ENCODE measurements at places on chromosomes 6 and 20.
A peak's percentile ranks its signal among the peaks of the same experiment; 100 is the strongest.

DNA sequence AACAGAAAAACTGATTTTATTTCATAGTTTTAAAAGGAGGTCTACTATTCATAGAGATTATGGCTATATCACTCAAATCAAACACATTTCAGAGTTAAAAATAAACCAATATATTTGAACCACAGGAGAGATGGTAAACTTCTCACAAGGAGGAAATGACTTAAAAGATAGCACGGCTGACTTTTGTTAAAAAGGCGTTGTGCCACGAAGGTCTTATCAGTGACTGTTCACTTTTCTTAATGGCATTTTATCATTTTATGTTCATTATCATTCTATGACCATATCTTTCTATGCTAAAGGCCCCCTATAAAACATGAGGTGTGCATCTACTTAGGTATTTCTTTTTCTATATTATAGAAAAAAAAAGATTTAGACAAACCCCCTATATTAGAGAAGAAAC is 19.6 kb downstream of the ELOVL4 start:
- DNase-seq = no peak

GRCh38 chr6:148459238-148459637 is 116.6 kb downstream of the SASH1 start:
- no peak for DNase-seq

DNA sequence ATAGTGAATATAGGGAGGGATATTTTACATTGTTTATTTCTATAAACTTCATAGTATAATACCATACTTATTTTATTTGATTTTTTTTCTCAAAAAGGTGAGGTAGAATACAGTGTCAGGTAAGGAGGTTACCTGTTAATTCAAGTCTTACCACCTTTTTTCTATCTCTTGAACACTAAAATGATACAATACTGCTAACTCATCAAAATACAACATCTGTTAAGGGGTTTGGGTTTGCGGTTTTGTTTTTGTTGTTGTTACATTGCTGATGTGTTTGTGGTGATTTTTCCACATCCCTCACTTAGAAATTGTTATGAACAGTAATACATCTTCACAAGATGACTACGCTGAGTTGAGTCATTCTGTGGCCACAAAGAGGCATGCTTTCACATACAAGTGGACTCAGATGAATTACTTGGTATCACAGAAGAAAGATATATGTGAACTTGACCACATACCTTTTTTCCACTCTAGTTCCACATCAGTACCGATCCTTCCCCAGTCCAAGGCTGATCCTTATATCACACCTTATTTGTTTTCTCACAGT is 139.4 kb upstream of the ID4 start:
- DNase-seq = no peak

- DNase-seq = no peak
Observed at GRCh38 chr6:160273196-160273595, 14.6 kb upstream of the SLC22A2 start.

DNA sequence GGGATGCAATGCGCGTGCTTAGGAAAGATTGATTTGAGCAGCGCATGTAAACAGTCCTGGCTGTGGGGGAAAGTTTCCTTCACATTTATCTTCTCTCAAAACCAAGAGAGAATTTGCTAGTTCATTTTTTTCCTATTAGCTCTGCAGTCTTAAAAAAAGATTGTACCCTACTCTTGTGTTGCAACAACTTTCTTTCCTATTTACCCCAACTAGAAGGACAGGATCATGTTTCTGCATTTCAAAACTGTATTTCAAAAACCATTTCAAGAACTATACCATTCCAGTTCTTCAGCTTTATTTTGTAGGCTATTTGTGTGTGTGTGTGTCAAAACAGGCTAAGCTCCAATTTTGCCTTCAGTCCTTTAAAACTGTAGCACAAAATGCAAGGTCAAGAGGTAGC is 473.1 kb downstream of the KIF16B start:
- DNase-seq = no peak

DNA sequence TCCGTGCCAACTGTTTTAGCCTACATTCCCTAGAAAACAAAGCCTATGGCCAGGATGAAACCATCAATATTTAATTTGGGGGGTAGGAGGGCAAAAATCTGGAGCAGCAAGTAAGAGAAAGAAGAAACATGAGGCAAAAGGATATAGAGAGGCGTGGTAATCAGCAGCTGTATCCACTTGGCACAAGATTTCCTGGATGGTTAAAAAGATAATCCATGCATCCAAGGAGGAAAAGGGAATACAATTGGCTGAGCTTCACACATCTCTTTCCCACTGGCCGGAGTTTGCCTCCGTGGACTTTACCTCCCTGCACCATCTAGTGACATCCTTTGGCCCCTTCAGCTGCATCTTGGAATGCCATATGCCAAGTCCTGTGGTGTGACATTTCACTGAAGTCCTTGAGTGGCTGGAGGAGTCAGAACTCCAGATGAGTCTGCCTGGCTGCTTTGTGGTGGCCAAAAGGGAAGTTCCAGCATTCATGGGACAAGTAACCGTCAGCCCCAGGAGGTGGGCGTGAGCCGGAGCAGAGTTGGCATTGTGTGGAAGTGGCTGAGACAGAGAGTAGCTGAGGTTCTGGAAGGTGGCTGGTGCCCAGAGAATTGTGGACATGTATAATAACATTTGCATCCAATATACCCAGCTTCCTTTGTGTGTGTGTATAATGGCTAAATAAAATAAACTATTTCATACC is 13.7 kb upstream of the TMX4 start:
- no peak for DNase-seq

DNA sequence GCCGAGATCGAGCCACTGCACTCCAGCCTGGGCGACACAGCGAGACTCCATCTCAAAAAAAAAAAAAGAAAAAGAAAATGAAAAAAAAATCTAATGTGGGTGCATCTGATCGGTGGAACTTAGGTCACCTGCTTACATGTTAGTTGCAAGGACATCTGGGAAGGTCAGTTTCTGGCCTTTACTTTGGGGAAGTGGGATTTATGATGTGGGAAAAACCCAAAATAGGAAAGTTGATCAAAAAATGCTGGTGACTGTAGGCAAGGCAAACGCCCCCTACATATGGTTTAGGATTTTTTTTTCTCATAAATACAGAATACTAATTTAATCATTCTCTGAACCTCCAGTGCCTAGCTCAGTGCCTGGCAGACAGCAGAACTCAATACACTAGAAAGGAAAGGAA is 69.2 kb upstream of the PIM1 start:
- DNase-seq = no peak

GRCh38 chr20:54129350-54129749 is 44.4 kb downstream of the CYP24A1 start:
- DNase-seq = no peak

DNA sequence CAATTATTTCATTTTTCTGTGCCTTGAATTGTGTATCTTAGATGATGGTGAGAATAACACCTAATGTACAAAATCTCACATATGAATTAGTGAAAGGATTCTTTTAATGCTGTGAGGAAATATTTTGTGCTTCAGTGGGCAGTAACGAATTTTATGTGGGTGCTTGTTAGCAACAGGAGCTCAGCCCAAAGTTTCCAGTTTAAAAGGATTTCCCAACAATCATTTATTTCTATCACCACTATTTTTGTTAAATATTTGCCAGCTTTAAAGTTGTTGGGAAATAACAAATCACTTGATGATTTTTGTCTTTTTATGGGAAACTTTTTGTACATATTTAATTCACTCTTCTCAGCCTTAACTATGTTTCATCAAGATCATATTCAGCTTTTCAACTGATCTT is 111.8 kb downstream of the QKI start:
- DNase-seq = no peak

DNA sequence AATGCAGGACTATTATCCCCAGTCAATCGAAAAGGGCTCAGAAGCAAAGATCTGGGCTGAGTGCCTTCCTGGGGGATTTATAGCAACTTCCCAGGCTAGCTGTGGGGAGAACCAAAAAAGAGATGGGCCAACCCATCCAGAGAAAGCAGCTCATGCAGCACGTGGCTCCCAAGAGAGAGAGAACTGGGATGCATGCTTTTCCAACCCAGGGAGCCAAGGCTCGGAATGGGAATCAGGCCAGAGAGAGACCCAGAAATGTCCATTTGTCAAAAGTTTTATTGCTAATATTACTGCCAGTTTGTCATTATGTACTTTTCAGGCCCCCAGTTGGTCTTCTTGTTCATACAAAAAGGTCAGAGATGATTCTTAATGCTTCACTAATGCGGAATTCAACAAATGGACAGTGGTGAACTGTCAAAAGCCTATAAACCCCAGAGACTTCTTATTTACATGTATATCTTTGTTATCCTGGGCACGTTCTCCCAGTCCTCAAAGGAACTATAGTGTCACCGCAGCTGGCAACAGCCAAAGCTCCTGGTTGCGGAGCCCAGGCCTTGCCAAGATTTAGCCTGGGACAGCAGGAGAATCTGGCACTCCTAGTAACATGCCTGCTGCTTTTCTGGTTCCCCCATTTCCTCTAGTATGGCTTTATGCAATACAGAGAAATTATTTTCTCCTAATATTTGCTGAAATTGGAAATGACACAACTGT is 139.1 kb upstream of the POU3F2 start:
- DNase-seq = no peak

DNA sequence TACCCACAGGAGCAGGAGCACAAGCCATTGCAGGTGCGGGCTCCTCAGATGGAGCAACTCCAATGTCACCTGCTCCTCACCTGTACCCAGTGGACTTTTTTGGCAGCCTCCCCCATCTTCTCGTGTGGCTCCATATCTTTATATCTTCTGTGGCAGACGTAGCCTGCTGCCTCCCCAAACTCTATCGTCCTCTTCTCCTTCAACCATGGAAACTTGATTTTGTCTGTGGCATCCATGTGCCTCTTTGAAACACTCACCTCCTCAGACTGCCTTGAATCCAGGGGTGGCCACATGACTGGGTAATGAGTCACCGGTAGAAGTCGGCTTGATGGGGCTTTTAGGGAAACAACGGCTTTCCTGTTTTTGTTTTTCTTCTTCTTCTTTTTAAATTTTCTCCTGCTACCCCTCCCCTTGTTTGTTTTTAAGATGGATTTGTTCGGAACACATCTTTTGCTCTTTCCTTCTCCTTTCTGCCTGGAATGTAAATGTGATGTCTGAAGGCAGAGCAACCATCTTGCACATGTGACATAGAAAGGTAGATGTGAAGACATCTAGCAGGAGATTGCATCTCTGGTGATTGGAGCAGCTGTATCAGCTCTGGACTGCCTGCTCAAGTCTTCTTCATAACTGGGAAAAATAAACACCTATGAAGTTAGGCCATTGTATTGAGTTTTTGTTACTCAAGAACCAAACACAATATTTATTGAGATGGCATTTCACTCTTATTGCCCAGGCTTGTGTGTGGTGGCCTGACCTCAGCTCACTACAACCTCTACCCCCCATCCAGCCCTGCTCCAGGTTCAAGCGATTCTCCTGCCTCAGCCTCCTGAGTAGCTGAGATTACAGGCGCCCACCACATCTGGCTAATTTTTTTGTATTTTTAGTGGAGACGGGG is 69.9 kb upstream of the DDR1 start:
- peak; percentile 45 for DNase-seq

DNA sequence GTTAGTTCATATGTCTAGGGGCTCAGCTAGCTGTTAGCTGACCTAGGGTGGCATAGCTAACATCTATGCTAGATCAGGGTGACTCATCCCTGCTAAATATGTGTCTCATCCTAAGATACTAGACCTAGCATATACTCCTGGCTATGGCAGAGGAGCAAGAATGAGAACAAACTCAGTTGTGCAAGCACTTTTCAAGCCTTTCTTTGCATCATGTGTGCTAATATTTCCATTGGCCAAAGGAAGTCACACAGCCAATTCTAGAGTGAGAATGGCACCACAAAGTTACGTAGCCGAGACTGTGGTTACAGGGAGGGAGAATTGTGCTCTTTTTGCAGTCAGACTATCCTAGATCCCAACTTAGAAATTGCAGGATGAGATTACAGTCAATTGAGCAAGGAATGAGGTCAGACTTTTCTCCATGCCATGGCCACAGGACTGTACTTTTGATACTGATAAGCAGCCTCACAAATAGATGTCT is 78.7 kb downstream of the PLCB4 start:
- no peak for DNase-seq

All from hematopoietic multipotent progenitor cell (in vitro differentiated cells).